Suprapubic skin (tissue), 4 donors: ENCODE measurements at places on chromosomes 7 and 10.
A peak's percentile ranks its signal among the peaks of the same experiment; 100 is the strongest.

DNA sequence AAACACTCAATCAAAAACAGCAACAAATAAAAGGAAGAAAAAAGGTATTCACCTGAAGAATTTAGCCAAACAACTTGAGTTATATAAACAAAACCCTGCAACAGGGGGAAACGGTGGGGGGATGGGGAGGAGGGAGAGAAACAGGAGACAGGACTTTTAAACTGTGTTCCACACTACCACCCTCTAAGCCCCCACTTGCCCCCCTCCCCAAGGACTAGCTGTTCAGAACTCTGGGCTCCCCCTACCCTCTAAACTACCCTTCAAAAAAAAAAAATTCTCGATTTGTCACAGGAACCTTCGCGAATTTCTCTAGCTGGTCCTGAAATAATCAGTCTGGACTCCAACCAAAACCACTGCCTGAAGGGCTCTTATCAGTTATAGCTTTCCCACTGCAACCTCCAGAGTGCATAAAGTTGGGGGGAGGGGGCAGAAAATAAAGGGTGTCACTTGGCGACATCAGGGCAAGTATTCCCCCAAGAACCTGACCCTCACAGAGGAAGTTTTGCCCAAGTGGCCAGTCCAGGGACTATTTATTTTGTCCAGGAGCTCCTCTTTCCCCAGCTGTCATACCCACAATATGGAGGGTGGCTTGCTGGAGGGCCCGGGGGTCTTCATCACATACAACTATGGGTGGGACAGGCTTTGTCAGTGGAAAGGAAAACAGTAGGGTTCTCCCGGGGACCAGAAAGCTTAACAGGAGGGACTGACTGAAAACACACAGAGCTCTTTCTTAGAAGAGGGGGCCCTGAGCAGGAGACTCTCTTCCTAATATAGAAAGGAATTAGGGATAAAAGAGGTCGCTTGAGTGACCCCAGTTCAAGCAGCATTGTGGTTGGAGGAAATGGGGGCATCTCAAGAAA lies 1.3 kb downstream of the UBE2H start:
- H3K4me3 ChIP-seq: peak overlapping the region; percentile 96
- H3K27ac ChIP-seq: peak overlapping the region; percentile 97
- H3K4me1 ChIP-seq: peaks cover 53% of the 10 kb centered on the region

GRCh38 chr7:131235489-131236317 lies 92.0 kb upstream of the MKLN1 start:
- H3K4me3 ChIP-seq: no peak overlapping the region
- no peaks in the 10 kb centered on the region for H3K36me3 ChIP-seq
- no peak for DNase-seq
- no peaks in the 10 kb centered on the region for H3K4me1 ChIP-seq
- no peaks in the 10 kb centered on the region for H3K27me3 ChIP-seq

- H3K27ac ChIP-seq: no peak overlapping the region
- no peaks in the 10 kb centered on the region for H3K4me1 ChIP-seq
- H3K36me3 ChIP-seq: no peaks in the 10 kb centered on the region
- no peak for DNase-seq
Observed at GRCh38 chr7:98707076-98707475, 90.0 kb downstream of the NPTX2 start.

DNA sequence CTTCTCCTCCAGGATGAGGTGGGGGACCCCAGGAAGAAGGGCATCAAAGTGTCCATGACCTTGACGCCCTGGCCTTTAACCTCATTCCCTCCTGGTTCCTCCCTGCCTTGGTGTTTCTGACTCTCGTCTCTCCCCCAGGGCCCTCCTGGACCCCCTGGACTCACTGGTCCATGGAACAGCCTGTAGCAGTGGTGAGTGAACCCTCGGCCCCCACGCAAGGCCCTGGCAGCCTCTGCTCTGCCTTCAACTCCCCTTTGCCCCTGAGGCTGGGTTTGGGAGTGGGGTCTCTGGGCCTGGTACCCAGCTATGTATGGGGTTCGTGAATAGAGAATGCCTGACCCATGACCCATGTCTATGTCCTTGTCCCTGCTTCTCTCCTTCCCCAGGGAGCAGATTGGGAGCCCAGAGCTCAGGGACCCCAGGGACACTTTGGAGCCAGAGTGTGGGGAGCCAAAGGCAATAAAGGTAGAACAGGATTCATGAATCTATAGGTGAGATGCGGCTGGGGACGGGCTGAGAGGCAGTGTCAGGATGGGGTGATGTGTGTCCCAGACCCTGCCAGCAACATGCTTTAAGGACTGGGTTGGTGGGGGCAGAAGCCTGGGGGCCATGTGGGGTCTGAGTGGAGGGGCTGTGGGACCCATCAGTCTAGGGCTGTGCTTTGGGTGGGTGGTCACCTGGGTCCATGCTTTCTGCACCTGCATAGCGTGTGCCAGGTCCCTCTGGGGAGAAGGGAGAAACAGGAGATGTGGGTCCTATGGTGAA lies 18.4 kb upstream of the VOPP1 start:
- H3K36me3 ChIP-seq: no peaks in the 10 kb centered on the region
- H3K27me3 ChIP-seq: peaks cover 4% of the 10 kb centered on the region
- no peaks in the 10 kb centered on the region for H3K4me1 ChIP-seq
- DNase-seq: no peak

DNA sequence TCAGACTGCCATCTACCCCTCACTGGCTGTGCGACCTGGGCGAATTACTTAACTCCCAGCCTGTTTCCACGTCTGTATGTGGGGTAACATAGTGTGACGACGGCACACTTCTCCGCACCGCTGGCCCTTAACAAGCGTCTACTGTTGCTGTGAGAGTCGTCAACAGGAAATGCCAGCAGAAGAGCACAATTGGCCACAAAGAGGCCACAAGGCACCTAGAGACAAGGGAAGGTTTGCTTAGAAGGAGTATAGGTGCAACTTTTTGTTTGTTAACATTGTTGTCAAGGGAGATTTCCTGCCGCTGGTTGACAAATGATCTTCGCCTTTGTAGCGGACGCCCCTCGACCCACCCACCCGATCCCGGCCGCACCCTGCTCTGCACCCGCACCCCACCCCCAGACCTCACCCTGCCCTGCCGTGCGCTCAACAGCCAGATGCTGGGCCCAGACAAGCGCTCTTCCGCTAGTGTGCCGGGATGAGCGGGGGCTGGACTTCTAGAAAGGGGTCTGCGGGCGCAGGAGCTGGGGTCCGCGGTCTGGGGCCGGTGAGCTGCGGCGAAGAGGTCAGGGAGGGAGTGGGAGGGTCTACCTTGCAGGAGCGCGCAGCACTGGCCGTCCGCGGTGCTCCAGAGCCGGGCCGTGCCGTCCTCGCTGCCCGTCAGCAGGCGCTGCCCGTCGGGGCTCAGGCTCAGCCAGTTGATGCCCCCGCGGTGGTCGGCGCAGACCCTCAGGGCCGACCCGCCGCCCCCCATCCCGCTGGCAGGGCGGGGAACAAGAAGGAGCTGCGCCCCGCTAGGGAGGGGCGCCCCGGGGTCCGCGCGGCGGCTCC lies 785 bp downstream of the WDR86 start:
- H3K36me3 ChIP-seq: no peaks in the 10 kb centered on the region
- no peak for DNase-seq
- H3K4me3 ChIP-seq: peak overlapping the region; percentile 54
- H3K27ac ChIP-seq: peak overlapping the region; percentile 64

GRCh38 chr7:110253093-110253492 lies 837.8 kb upstream of the LRRN3 start:
- H3K4me1 ChIP-seq: no peaks in the 10 kb centered on the region
- H3K4me3 ChIP-seq: no peak overlapping the region
- no peak for DNase-seq
- no peaks in the 10 kb centered on the region for H3K27me3 ChIP-seq

DNA sequence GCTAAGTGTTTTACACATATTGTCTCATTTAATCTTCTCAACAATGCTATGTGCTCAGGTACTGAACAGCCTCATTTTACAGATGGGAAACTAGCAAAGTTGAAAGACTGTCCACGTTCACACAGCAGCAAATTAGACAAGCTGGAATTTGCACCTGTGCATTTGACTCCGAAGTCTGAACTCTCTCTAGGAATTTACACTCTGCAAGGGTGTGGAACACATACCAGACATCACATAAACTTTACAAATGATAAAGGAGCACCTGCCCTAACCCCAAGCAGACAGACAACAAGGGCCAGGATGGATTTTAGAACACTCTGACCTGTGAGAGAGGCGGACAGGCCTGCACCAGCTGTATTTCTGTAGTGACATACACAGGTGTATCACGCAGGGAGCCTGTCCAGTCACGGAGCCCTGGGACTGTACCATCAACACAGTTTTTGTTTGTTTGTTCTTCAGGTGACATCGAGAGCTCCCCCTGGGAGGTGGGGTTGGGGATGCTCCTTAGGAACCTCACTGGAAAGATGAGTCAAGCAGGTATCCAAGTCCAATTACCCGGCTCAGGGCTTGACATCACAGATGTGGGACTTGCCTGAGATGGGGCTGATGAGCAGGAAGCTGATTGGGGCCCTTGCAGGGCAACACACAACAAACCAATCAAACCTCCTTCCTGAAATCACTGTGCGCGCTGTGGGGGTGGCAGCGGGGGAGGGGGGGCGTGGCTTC lies 31.0 kb downstream of the MKI67 start:
- no peaks in the 10 kb centered on the region for H3K4me1 ChIP-seq
- no peak overlapping the region for H3K27ac ChIP-seq
- H3K4me3 ChIP-seq: no peak overlapping the region
- DNase-seq: no peak
- H3K27me3 ChIP-seq: no peaks in the 10 kb centered on the region

- DNase-seq: no peak
Observed at GRCh38 chr10:12667052-12667451, 317.7 kb downstream of the CAMK1D start.

DNA sequence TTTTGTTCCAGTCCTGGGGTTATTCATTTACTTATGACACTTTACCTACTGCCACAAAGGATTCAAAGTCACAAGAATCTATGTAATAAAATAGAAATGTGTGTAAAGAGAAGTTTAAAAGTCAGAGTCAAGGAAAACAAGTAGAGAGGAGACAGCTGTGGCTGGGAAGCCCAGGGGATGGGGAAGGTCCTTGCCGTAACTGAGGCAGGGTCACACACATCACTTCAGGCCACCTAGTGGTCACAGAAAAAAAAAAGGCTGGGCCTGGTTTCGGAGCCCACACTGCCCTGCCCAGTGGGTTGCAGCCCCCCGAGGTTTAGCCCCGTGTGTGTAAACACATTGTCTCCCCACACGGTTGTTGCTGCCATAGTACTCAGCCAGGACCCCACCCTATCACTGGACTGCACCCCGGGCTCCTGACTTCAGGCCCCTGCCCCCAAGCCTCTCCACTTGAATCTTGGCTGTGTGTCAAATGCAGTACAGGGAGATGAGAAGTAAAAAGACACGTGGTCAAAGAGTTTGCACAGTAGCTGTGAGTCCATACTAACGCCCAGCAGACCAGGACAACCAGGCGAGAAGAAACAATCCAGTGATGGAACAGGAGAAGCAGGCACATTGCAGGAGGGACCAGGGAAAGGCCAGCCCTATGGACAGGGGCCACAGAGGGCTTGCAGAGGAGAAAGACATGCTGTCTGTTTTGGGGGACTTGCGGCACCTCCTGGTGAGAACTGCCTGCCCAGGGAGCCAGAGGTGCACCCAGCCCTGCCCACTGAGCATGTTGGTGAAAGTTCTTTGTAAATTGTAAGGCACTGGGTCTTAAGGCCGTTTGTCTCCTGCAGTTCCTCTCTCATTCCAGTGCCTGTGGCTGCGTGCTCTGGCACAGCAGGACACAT lies 91.4 kb upstream of the MACROH2A2 start:
- no peak for DNase-seq
- H3K4me1 ChIP-seq: peaks cover 1% of the 10 kb centered on the region
- H3K4me3 ChIP-seq: no peak overlapping the region
- H3K36me3 ChIP-seq: no peaks in the 10 kb centered on the region

DNA sequence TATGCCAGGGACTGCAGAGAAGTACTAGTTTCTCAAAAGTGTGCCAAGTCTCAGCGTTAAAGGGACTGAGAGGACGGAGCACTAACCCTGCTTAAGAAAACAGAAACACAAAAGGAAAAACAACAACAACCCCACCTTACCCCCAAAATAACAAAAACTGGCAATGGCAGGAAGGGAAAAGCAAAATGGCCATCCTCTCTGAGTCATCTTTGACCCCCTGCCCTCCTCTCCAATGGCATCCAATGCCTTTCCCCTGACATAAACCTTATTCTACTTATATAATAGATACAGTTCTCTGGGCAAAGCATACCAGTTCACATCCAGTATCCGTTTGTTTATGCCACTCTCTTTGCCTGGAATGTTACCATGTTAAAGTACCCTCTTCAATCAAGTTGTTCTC lies 1.6 kb downstream of the POLR1F start:
- peaks cover 27% of the 10 kb centered on the region for H3K4me1 ChIP-seq
- no peak overlapping the region for H3K4me3 ChIP-seq
- H3K36me3 ChIP-seq: peaks cover 7% of the 10 kb centered on the region
- no peak overlapping the region for H3K27ac ChIP-seq
- H3K27me3 ChIP-seq: no peaks in the 10 kb centered on the region

GRCh38 chr7:116557066-116557585 lies 32.3 kb downstream of the CAV1 start:
- DNase-seq: no peak
- no peak overlapping the region for H3K4me3 ChIP-seq

- peaks cover 85% of the 10 kb centered on the region for H3K27me3 ChIP-seq
- H3K4me3 ChIP-seq: no peak overlapping the region
- peaks cover 14% of the 10 kb centered on the region for H3K4me1 ChIP-seq
- no peak overlapping the region for H3K27ac ChIP-seq
- no peak for DNase-seq
Observed at GRCh38 chr7:1211611-1212010, 21.1 kb upstream of the UNCX start.

DNA sequence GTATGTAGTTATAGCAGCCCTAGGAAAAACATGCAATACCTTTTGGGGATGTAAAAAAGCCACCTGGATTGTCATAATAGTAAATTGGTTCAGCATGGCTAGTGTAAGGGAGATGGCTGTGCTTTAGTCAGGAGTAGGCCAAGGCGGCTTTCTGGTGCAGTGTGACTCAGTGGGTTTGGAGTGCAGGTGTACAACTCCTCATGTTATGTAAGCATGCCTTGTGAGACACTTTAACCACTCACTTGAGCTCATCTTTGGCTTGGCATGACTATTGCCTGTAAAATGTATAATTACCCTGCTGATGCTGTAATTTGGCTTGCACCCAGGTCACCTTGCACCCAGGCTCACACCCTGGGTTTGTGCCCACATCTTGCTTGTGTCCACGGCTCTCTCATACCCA lies 239.2 kb upstream of the GLI3 start:
- H3K27me3 ChIP-seq: no peaks in the 10 kb centered on the region
- H3K27ac ChIP-seq: no peak overlapping the region
- H3K4me3 ChIP-seq: no peak overlapping the region
- peaks cover 7% of the 10 kb centered on the region for H3K4me1 ChIP-seq
- H3K36me3 ChIP-seq: no peaks in the 10 kb centered on the region
- DNase-seq: no peak

GRCh38 chr7:92925876-92926696 lies 89.7 kb upstream of the CDK6 start:
- no peaks in the 10 kb centered on the region for H3K4me1 ChIP-seq
- no peaks in the 10 kb centered on the region for H3K27me3 ChIP-seq
- DNase-seq: no peak
- no peak overlapping the region for H3K4me3 ChIP-seq
- no peaks in the 10 kb centered on the region for H3K36me3 ChIP-seq
- no peak overlapping the region for H3K27ac ChIP-seq

GRCh38 chr7:69002416-69002815 lies 595.9 kb upstream of the AUTS2 start:
- DNase-seq: no peak
- H3K27ac ChIP-seq: no peak overlapping the region
- H3K4me3 ChIP-seq: no peak overlapping the region
- H3K36me3 ChIP-seq: no peaks in the 10 kb centered on the region

- DNase-seq: no peak
- no peak overlapping the region for H3K27ac ChIP-seq
- H3K4me1 ChIP-seq: no peaks in the 10 kb centered on the region
- no peaks in the 10 kb centered on the region for H3K27me3 ChIP-seq
- H3K4me3 ChIP-seq: no peak overlapping the region
Observed at GRCh38 chr7:46080595-46081159, 159.6 kb upstream of the IGFBP3 start.
